ENCODE measurements at places on chromosomes 12 and 14.

GRCh38 chr14:29858299-29858698 is 69.3 kb downstream of the PRKD1 start:
- DNase-seq: no peak

DNA sequence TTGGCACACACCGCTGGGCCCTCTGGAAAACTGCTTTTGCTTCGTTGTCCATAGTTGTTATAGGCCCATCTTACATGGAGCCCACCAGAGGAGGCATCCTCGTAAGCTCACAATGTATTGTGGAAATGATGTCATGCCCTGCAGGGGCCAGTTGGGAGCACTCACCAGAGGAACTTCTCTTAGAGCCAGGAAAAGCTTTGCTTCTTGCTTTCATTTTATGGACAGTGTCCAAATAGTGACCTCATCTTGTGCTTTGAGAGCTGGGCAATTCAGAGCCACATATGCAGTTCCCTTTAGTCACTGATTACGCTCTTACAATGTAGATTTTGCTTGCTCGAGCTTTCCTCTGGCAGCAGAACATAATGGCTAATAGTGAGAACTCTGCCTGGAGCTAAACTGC is 275.6 kb downstream of the AACS start:
- peak; percentile 38 for DNase-seq

- DNase-seq: no peak
Measured at GRCh38 chr12:106945261-106945851, 10.4 kb upstream of the TMEM263 start.

DNA sequence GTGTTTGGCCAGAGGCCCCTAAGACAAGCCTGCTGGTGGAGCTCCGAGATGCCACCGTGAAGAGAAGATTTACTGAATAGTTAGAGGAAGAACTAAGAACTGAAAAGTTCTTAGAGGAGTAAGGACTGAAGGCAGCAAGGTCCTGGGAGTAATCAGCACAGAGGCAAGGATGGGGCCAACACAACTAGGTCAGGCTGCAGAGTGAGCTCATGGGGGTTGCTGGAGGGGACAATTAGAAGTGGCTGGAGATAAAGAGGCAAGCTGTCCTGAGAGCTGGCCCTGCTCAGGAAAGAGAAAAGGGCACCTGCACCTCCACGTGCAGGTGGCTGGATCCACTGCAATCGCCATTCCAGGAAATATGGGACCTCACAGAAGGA is 52.7 kb downstream of the NFKBIA start:
- DNase-seq: no peak

DNA sequence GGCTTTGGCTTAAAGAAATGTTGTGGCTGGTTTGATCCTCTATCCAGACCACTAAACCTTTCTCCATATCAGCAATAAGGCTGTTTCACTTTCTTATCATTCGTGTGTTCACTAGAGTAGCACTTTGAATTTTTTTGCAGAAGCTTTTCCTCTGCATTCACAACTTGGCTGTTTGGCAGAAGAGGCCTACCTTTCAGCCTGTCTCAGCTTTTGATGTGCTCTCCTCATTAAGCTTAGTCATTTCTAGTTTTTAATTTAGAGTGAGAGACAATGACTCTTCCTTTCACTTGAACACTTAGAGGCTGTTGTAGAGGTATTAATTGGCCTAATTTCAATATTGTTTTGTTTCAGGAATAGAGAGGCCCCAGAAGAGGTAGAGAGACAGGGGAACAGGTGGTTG is 13.8 kb downstream of the KCNMB4 start:
- DNase-seq: no peak

DNA sequence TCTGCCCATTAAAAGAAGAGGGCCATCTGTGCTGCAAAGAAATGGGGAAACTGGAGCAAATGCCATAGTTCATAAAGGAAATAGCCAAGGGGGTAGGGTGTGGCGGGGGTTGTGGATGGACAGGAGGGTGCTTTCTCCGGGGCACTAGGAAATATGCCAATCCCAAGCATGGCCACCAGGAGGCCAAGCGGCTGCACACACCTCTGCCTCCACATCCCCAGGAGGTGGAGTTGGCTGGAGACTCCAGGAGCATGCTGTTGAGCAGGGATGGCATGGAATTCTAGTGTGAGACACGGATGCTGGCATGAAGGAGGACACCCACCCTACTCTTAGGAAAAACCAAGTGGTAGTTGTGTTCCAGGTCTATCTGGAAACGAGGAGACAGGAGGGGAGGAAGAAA is 25.2 kb downstream of the NID2 start:
- DNase-seq: no peak

DNA sequence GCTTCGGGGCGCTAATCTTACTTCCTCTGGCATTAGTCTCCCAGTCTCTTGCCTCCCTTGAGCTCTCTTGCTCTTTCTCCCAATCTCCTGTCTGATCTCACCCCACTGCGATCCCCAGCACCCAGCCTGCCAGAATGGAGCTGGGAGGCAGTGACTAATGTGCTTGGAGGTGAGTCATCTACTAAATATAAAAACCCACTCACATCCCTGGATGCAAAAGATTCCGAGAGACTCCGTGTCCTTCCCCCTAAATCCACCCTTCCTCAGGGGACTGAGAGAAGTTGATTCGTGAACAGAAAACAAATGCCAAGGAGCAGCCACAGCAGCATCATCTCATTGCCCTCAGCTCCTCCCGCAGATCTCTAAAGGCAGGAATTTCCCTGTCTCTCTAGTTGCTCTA is 45.7 kb upstream of the KCNA5 start:
- DNase-seq: peak; percentile 84

- DNase-seq: no peak
Measured at GRCh38 chr12:103348935-103349334, 146.8 kb downstream of the C12orf42 start.

DNA sequence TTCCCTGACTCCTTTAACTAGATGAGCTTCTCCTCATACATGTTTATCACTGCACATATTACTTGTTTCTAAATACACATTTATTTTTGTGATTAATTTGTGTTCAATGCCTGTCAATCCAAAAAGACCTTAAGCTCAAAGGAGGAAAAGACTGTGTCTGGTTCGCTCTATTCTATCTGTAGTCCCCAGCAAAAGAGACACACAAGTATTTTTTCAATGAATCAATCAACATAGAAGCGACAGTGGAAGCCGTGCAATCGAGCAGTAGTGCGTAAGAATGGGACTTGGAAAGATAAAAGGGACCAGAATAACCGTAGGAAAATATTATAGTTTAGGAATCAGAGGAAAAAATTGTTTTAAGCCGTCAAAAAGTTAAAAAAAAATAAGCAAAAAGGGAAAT is 951 bp downstream of the WDHD1 start:
- no peak for DNase-seq

DNA sequence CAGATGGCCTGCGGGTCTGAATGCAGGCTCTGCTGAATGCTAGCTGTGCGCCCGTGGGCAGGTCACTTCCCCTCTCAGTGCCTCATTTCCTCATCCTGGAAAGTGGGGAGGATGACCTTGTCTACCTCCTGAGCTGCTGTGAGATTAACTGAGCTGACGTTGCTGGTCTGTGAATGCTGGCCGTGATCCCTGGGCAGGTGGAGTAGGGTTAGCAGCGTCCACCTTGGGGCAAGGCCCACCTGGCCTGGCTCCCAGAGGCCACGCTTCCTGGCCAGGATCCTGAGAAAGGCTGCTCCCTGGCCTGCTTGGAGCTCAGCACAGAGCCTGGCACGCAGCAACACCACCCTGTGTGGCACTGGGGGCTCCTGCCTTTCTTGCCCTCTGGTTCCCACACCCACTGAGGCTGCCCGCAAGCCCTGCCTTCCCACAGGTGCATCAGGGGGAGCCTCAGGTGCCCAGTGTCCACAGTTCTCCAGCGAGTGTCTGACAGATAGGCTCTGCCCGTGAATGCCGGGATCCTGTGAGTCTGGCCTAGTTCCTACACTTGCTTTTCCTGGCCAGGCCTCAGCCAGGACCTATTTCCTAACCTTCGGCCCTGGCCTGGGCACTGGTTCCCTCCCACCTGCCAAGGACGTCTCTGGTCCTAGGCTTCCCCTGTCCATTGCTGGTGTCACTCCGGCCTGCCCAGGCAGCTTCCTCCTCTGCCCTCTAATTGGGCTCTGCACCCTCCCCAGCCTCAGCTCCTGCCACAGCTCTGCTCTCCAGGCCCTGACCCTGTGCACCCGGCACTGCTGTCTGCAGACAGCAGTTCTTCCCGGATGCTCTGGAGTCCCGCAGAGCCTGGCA is 37.2 kb upstream of the TDRD9 start:
- no peak for DNase-seq

- DNase-seq: no peak
Measured at GRCh38 chr12:57539134-57539768, 7.7 kb downstream of the DCTN2 start.
